ENCODE measurements at places on chromosomes 4 and X. TPM values are rescaled to one million over a fixed set of nuclear protein-coding genes. Genes with fewer than 3 reads are reported as not detected.

Gene PGAM4
- not detected for total RNA-seq

Gene TBX22
- not detected for total RNA-seq

Gene SLC9B1
- 3.8 TPM for total RNA-seq

Gene APOOL
- 18.5 TPM for total RNA-seq

Gene ATP8A1
- total RNA-seq = 34.7 TPM

Gene UGT2A1
- not detected for total RNA-seq

DNA sequence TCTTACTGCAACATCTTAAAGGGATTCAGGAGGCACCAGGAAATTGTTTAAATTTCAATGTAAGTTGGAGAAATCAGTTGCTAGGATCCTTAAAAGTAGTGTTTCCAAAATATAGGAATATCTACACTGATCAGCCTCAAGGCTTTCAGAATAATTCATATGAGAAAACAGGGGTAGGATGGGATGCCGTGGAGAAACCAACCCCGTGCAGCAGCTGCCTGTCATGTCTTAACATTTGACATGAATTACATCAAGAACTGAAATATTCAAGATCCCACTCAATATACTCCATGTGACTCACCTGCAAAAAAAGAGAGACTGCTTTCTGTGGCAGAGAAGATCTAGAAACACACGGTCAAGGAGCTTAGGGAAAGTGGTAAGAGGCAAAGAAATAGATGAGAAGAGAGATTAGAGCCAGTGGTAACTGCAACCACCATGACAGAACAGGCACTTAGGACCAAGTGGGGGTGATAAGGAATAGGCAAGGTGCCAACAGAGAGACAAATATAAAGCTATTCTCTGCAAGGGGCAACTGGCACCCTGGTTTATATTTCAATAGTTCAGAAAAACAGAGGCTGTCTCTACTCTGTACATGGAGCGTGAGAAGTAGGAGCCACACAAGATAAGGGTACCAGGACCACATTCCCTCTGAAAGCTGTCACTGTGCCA, 64.0 kb downstream of the SLC39A8 start:
- DNase-seq = no peak

DNA sequence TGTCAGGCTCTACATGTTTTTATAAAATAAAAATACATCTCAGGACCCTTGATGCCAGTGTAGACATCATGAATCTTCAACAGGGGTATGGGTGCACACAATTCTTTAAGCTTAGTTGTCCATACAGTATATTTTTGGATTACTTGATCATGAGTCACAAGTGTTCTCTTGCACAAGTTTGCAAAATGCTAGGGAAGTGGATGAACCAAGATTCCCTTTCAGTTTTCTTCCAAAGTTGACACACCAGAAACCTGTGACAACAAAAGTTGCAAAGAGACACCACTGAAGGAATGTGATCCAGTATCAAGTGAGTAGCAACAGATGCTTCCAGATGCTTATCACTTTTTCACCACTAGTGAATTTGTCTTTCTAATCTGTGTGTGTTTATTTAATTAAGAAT, 1021.2 kb downstream of the PCDH7 start:
- no peak for DNase-seq

- DNase-seq = no peak
Measured at GRCh38 chrX:19909761-19910160, 22.4 kb upstream of the SH3KBP1 start.

GRCh38 chrX:39857780-39858179, 240.0 kb downstream of the BCOR start:
- no peak for DNase-seq

DNA sequence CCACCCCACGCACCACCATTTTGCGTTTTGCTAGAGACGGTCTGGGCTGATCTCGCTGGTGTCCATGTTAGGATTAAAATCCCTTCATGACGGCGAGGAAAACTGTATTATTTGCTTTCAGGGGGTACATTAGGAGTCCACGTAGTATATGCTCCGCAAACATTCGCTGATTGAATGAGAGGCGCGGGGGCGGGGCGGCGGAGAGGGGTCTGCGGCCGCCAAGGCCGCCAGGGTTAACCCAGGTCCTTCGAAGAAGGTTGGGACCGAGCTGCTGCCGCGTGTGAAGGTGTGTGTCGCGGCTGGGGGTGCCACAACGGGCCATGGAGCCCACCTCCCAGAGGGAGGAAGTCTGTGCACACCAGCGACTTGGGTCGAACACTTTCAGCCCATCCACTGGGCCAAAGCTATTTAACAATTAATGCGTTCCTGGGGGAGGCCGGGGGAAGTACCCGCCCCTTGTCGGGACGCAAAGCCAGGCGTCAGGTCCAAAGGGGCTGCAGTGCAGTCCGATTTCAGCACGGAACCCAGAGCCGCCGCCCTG, 6.4 kb upstream of the PITX2 start:
- no peak for DNase-seq

GRCh38 chr4:61545902-61546480, 345.9 kb downstream of the ADGRL3 start:
- DNase-seq = no peak

- DNase-seq = no peak
Measured at GRCh38 chr4:33959519-33959918, 2284.8 kb downstream of the ARAP2 start.
